ENCODE measurements at places on chromosomes 4 and X.

GRCh38 chr4:68287704-68288392 is 42.4 kb upstream of the TMPRSS11B start:
- no peak for DNase-seq

GRCh38 chr4:108345862-108346817 is 177.4 kb upstream of the LEF1 start:
- DNase-seq = no peak

GRCh38 chr4:99324979-99325378 is 3.8 kb upstream of the ADH1B start:
- DNase-seq = no peak

- no peak for DNase-seq
Measured at GRCh38 chr4:147727476-147728028, 4.3 kb upstream of the ARHGAP10 start.

DNA sequence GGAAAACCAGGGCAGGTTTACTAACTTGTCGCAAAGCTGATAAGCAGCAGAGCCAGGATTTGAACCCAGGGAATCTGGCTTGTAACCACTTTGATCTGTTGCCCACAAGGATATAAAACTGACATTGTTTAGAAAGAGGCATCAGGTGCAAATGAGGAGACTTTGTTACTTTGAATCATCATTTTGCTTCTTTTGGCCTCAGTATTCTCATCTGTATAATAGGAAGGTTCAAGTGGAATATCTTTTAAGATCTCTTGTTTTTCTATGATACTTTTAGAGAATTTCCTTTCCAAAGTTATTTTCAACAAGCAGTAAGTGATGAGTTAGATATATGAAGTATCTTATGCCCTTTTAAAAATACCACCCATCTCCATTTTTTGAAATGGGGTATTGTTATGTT is 57.8 kb upstream of the NAP1L5 start:
- DNase-seq = no peak

- DNase-seq = no peak
Measured at GRCh38 chr4:173380987-173381386, 10.2 kb downstream of the SAP30 start.

- no peak for DNase-seq
Measured at GRCh38 chr4:189060104-189060503, 880.6 kb upstream of the FRG1 start.

- no peak for DNase-seq
Measured at GRCh38 chrX:48493890-48494364, 14.9 kb upstream of the PORCN start.

DNA sequence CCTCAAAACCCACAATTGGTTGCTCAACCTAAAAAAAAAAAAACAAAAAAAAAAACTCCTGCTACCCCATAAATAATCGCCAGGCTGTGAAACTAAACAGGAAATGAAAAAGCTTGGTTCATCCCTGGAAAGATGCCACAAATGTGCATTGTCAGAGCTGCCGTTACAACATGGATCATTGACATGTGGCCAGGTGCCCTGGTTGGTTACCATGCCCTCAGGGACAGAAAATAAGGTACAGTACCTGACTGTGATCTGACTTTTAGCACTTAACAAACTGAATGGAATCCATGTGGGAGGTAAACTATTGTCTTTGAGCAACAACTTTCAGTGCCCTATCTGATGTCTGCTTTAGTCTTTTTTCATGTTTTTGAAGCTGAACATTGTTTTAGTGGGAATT is 118.0 kb upstream of the RPL34 start:
- DNase-seq = no peak

GRCh38 chrX:148995661-148996060 is 495.2 kb downstream of the AFF2 start:
- DNase-seq = no peak

- DNase-seq = no peak
Measured at GRCh38 chr4:18536428-18536827, 514.9 kb upstream of the LCORL start.

- no peak for DNase-seq
Measured at GRCh38 chr4:114282937-114283336, 303.5 kb upstream of the ARSJ start.

- DNase-seq = no peak
Measured at GRCh38 chr4:168451744-168452390, 28.4 kb downstream of the DDX60L start.

GRCh38 chrX:110218591-110218990 is 99.3 kb downstream of the AMMECR1 start:
- DNase-seq = no peak

DNA sequence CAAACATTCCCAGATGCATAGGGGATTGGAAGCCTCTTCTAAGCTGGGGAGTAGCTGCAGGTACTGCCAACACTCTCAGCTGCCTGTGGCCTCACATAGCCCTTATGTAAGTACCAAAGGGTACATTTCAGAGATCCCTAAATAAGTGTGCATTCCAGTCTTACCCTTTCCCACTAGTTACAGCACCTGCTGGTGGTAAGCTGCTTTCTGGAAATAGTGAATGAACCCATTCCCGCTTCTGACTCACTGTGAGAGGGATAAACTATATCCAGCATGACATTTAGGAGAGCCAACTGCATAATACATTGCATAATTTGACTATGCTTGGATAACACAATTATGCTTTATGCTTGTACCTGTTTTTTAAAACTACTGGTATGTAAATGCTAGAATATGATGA is 149.0 kb downstream of the FAM13A start:
- DNase-seq = no peak

DNA sequence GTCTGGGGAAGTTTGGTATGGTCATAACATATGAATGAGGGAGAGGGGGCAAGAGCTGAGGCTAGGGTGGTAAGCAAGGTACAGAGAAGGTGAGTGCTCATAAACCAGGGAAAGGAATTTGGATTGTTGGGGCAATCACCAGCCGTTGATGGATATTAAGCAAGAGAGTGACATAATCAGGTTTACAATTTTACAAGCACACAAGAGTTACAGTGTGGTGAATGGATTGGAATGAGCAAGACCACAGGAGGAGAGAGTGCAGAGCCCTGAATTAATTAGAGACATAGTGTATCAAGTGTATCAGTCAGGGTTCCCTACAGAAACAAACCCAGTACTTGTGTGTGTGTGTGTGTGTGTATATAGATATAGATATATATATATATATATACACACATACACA is 18.7 kb upstream of the FMR1NB start:
- DNase-seq = no peak

DNA sequence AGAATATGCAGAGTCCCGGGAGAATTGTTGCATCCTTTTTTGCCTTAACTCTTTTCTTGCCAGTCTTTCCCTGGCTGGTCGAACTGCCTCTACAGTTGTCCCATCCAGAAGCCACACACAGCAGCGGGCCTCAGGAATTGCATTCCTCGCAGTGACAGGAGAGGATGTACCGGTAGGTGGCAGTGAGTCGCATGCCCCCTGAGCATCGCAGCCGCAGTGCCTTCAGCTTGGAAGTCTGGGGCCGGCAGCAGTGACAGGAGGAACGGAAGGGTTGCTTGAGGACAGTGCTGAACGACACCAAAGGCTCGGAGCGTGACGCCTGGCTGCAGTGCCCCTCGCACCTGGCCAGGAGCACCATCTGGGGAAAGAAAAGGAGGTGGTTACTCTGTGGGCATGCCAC is 23.5 kb downstream of the NDP start:
- DNase-seq = peak; percentile 3

- no peak for DNase-seq
Measured at GRCh38 chrX:45591650-45592049, 391.0 kb upstream of the DIPK2B start.

DNA sequence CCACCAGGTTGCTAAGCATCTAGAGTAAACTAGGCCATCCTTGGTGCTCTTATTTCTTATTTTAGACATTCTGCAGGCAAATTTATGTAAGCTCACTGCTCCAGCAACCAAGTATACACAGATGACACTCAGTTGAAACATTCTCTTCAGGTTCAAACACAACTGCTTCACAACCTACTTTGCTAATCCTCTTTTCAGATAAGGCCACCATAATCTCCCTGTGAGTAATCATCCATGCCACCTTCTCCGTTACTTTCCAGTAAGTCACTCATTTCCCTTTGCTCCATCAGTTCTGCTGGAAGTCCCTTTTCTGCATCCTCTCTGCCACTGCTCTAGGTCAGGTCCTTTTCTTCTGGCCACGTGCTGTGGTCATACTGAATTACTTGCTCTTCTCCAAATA is 120.2 kb upstream of the WDFY3 start:
- DNase-seq = no peak

DNA sequence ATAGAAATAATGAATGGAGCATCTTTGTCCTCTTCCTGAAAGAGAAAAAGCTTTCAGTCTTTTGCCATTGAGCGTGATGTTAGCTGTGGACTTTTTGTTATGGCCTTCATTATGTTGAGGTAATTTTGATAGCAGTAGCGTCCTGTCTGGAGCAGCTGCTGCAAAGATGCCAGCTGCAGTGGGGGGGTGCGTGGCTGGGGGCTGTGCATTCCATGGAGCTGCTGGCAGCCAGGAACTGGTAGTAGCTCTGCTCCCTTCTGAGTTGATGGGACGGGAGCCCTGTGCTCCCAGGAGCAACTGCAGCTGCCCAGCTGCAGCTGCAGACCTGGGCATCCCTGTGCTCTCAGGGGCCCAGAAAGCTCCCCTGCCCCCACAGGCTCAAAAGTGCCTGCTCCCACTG is 50.4 kb downstream of the CCDC160 start:
- no peak for DNase-seq

GRCh38 chr4:147430111-147430510 is 50.8 kb upstream of the EDNRA start:
- no peak for DNase-seq

GRCh38 chr4:158652920-158653319 is 18.8 kb downstream of the C4orf46 start:
- no peak for DNase-seq

DNA sequence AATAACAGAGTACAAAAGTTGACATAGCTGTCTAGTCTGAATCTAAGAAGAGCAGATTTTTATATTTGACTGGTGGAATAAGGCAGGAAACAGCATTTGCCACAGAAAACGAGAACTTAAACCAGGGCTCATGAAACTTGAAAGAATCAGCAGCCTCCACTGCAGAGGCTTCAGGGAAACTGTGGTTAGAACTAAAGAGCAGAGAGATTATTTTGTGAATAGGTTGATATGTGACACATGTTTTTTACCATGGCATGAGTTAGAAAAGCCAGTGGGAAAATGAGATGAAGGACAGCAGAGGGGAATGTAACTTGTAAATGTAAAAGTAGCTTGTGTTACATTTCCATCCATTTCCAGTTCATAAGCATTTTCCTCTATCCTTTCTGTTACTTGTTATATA is 63.7 kb upstream of the CAMK2D start:
- DNase-seq = no peak

- no peak for DNase-seq
Measured at GRCh38 chr4:25635501-25635900, 20.1 kb upstream of the SLC34A2 start.

DNA sequence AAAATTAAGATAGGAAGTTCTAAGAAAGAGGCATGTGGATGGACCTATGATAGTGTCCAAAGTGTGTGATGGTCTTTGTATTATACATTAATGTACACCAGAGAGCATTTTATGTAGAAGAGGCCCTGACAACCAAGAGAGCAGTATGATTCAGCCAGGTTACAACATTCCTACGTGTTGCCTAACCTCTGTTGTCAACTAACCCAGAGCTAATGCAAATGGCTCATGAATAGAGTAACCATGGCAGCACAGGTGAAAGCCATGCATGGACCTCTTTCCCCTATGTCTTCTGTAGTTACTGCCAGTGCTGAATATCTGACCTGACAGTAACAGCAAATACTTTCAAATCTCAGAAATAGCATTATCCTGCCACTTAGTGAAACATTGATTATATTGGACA is 255.6 kb downstream of the NDST4 start:
- no peak for DNase-seq

- DNase-seq = no peak
Measured at GRCh38 chr4:14726877-14727361, 275.4 kb upstream of the CPEB2 start.

- DNase-seq = no peak
Measured at GRCh38 chr4:41460641-41461040, 77.3 kb upstream of the LIMCH1 start.

DNA sequence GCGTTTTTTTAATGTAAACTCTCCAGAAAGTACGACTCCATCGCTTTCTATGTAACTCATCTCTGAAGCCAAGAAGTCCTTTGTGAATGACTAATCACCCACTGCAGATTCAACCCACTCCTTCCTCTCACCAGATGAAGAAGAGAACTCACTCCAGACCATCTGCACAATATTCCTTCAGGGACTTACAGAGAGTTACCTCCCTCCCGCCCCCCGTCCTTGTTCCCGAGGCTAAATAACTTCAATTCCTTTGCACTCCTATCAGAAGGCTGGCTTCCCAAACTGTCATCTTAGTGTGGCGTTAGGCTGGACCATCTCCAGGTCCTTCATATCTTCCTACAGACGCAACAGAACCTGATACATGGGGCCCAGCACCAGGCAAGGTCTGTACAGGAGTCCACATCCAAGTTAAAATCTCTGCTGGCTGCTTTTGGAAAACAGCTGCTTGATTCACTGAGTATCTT is 82.4 kb downstream of the AFAP1 start:
- no peak for DNase-seq

DNA sequence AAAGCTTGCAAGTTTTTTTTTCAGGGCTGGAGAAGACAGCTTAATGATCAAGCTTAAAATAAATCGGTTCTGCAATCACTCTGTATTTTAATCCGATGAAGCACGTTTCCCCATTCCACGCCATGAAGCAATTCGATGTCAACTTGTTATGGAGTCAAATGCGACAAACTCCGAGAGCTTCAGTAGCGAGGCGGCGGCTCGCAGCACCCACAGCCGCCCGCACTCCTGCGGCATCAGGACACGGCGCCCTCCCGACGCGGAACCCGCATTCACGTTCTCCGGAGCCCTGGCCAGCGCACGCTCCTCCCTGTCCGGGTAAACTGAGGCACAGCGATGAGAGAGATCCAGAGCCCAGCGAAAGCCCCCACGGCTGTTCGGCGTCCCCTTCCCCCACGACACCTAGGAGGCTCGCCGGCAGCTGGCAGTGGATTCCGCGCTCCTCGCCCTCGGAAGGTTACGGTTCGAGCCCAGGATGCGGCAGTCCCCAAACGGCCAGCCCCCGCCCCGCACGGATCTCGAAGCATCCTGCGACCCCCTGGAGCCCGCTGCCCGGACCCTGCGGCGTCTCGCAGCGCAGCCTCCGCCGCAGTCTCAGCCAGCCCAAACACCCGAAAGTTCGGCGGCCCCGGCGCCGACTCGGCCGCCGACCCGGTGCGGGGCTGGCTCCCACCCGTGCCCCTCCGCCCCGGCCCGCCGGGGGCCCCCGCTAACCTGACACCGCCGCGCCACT is 507 bp downstream of the MFAP3L start:
- DNase-seq = no peak

DNA sequence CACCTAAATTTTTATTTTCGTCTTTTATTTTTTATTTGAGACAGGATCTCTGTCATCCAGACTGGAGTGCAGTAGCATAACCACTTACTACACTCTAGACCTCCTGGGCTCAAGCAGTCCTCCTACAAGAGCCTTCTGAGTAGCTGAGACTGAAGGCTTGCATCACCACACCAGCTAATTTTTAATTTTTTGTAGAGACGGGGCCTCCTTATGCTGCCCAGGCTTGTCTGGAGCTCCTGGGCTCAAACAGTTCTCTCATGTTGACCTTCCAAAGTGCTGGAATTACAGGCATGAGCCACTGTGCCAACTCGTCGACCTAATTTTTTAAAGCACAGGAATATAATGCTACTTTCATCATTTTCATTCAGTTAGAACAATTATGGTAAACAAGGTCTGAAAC is 405.4 kb downstream of the AR start:
- no peak for DNase-seq

GRCh38 chr4:125739760-125740159 is 425.0 kb downstream of the FAT4 start:
- DNase-seq = no peak

- DNase-seq = no peak
Measured at GRCh38 chrX:115940348-115940747, 230.2 kb upstream of the AGTR2 start.

- no peak for DNase-seq
Measured at GRCh38 chrX:130793975-130794374, 109.0 kb downstream of the ENOX2 start.

All from stimulated activated CD4-positive, alpha-beta T cell treated with anti-CD3 and anti-CD28 coated beads, Interleukin-1b, Interleukin-23, amount 100 ng/mL, for 1 hour (primary cell).